NCI-H446 treated with DMSO at 0.1 percent for 48 hours (cell line): ENCODE measurements at places on chromosomes 2 and 18.

GRCh38 chr18:36083729-36084128 is 16.4 kb upstream of the RPRD1A start:
- no peak for DNase-seq

DNA sequence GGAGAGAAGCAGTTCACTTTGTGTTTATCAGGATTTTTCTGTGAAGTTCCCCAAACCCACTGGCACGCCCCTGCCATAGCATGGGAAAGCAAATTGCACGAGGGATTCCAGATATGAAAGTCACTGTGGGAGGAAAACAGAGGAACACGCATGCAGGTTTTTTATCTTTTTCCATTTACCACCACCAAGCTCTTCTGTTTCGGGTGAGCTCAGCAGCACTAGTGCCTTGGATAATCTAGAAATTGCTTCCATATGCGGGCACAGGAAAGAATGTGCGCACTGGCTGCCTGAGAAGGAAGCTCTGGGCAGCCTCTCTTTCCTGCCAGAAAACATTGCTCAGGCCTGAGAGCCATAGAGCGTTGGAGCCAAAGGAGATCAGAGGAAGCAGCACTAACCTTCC is 65.9 kb upstream of the WIPF1 start:
- no peak for DNase-seq

- DNase-seq: no peak
Observed at GRCh38 chr2:240403396-240404104, 31.9 kb upstream of the GPC1 start.

DNA sequence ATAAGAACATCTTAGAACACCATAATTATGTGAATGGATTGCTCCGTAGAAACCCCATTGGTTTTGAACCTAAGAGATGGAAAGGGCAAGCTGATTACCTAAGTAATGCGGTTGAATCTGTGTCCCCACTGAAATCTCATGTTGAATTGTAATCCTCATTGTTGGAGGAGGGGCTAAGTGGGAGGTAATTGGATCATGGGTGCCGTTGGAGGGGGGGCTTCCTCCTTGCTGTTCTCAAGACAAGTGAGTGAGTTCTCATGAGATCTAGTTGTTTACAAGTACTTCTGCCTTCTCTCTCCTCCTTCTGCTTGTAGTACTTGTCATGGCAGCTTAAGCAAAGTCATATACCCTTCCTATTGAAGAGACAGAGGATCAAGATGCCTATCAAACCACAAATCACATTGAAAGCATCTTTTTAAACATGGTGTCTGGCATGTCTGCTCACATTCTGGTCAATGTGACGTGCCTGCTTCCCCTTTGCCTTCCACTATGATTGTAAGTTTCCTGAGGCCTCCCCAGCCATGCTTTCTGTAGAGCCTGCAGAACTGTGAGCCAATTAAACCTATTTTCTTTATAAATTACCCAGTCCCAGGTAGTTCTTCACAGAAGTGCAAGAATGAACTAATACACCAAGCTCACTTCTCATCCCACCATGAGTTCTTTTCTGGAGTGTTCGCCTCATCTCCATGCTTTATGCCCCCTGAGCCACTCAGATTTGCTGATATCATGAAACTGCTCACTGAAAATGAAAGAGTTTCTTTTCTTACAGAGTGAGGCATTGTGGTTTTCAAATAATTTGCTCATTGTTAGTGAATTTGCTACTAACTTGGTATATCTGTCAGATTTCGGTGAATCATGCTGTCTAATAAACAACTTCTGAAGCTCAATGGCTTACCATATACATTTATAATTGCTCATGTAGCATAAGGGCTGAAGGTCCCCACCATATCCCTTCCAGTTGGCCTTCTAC is 23.6 kb downstream of the KCNE4 start:
- DNase-seq: no peak

- DNase-seq: no peak
Observed at GRCh38 chr2:121004359-121004758, 268.7 kb downstream of the GLI2 start.

GRCh38 chr2:241187918-241188234 is 601 bp upstream of the ANO7 start:
- DNase-seq: no peak

DNA sequence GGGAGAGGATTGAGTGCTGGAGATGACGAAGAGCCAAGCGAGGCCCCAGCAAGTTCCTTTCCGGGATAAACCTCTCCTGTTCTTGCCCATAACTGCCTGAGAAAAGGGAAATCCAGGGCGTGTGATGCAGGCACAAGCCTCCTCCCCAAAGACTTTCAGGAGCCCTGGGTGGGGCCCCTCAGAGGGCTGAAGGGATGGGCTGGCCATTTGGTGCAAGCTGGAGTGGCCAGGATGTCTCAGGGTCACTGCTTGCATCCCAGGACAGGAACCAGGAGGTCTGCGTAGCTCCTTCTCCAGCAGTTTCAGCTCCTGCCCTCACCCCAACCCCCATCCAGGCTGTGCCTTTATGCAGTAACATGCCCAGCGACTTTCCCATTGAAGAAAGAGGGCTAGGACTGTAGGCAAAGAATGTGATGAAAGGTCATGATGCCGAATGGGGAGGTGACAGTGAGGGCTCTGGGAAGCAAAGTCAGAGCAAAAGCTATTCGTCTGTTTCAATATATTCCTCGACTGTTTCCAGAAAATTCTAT is 80.2 kb downstream of the PXDN start:
- DNase-seq: no peak

DNA sequence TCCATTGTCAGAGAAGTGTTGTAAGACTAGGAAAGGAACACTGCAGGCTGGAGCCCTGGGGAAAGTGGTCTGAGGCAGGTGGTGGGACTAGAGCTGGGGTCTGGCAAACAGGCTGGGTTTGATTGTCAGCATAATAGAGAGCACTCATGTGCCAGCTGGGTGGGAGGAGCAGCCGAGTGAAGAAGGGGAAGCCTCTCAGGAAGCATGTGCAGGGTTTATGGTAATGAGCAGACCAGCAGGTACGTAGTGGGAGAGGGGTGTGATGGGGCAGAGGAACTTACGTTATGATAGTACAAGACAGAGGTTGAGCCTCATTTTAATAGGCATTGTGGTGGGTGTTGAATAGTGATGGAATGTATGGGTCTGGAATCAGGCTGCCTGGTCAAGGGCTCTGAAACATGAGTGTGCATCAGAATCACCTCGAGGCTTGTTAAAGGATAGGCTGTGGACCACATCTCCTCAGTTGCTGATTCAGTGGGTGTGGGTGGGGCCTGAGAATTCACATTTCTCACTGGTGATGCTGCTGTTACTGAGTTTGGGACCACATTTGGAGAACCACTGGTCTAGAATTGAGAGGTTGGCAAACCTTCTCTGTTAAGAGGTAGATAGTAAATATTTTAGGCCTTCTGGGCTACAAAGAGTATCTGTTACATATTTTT is 1.7 kb upstream of the MGAT5 start:
- no peak for DNase-seq

DNA sequence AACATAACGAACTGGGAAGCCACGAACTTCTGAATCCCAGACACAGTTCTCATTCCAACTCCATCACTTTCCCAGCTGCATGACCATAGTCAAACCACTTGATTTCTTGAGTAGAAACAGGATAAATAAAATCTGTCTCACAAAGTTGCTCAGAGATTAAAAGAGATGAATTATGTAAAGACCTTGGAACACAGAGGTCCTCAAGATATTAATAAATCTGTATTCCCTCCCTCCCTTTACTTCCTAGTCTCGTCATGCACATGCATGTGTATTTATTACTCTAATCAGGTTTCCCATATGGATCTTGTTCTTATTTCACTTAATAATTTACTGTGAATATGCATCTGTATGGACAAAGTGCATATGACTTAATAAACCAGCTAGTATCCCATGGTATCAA is 21.1 kb upstream of the CSRNP3 start:
- no peak for DNase-seq
